Bronchial smooth muscle cell (primary cell): ENCODE measurements at places on chromosomes 11 and 22. TPM values are rescaled to one million over a fixed set of nuclear protein-coding genes. Genes with fewer than 3 reads are reported as not detected.

SMIM35 gene
- total RNA-seq = not detected in 2 replicates

DRG1 gene
- total RNA-seq = 86.5 and 104 TPM in 2 replicates

MN1 gene
- total RNA-seq = 4.6 and 9.3 TPM in 2 replicates

DYNC2H1 gene
- total RNA-seq = 61.2 and 80.4 TPM in 2 replicates

LDLRAD3 gene
- 7.9 and 12.6 TPM in 2 replicates for total RNA-seq

TIRAP gene
- total RNA-seq = 2.3 and 3.2 TPM in 2 replicates

JHY gene
- 0.60 and 2.2 TPM in 2 replicates for total RNA-seq

GNAZ gene
- 0.26 and 0.32 TPM in 2 replicates for total RNA-seq

RBM4 gene
- total RNA-seq = 118 and 174 TPM in 2 replicates

TMEM121B gene
- total RNA-seq = 0.09 TPM in 1 of 2 replicates, not detected in the other

MYBPC3 gene
- total RNA-seq = not detected in 2 replicates

KCNK7 gene
- 0.09 and 0.16 TPM in 2 replicates for total RNA-seq

MEI1 gene
- 0.17 and 1.6 TPM in 2 replicates for total RNA-seq

XRCC6 gene
- total RNA-seq = 251 and 299 TPM in 2 replicates

INS gene
- not detected in 2 replicates for total RNA-seq

NXPE2 gene
- 0.09 TPM in 1 of 2 replicates, not detected in the other for total RNA-seq

MMP13 gene
- total RNA-seq = not detected in 2 replicates

PLAAT4 gene
- 13.9 and 54.4 TPM in 2 replicates for total RNA-seq

FOLR1 gene
- total RNA-seq = not detected in 2 replicates

VPREB1 gene
- not detected in 2 replicates for total RNA-seq

PNPLA5 gene
- total RNA-seq = 0.16 TPM in 1 of 2 replicates, not detected in the other

MPEG1 gene
- not detected in 2 replicates for total RNA-seq

PIK3C2A gene
- total RNA-seq = 22.8 and 28.1 TPM in 2 replicates

RIMBP3C gene
- total RNA-seq = 0.09 and 0.47 TPM in 2 replicates

TRIM51 gene
- total RNA-seq = not detected in 2 replicates
